ENCODE measurements at places on chromosomes 7 and 10.

- DNase-seq = no peak
These were observed 20.6 kb downstream of the RBM20 start for GRCh38 chr10:110664483-110665420.

DNA sequence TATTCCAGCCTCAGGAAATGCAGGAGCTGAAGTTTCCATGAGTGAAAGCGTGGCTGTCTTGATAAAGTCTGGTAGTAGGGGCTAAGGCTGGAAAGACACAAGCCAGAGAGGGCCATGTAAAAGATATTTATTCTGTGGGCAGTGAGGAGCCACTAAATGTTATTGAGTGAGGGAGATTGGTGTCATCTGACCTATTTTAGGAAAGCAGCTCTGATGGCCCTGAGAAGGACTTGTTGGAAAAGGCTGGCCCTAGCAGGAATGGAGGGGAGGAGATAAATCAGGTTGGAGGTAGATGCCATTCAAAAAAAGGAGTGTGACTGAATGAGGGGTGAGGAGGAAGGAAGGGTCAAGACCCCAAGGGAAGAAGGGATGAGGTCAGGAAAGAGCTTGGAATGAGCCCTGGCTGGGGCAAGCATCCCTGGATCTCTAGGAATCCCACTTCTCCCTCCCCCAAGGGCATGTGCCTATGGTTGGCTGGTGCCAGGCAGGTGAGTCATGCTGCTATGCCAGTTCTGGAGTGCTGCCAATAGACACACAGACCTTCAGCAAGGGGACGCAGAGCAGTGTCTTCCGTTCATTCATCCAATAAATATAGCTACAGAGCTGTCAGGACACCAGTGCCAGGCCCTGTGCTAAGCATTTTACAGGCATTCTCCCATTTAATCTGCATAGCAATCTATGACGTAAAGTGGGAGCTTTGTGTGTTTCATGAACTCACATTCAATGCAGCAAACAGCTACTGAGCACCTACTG is 2.0 kb downstream of the ANKRD2 start:
- no peak for DNase-seq

- no peak for DNase-seq
These were observed 22.8 kb downstream of the VPS26A start for GRCh38 chr10:69146759-69147158.

GRCh38 chr7:149599636-149600206 is 102.1 kb upstream of the ZNF746 start:
- no peak for DNase-seq

- no peak for DNase-seq
These were observed 166.8 kb upstream of the HABP2 start for GRCh38 chr10:113386005-113386404.

- DNase-seq = no peak
These were observed 11.4 kb downstream of the AKR1C3 start for GRCh38 chr10:5105626-5106025.

GRCh38 chr7:90933041-90933440 is 331.2 kb upstream of the FZD1 start:
- DNase-seq = no peak

DNA sequence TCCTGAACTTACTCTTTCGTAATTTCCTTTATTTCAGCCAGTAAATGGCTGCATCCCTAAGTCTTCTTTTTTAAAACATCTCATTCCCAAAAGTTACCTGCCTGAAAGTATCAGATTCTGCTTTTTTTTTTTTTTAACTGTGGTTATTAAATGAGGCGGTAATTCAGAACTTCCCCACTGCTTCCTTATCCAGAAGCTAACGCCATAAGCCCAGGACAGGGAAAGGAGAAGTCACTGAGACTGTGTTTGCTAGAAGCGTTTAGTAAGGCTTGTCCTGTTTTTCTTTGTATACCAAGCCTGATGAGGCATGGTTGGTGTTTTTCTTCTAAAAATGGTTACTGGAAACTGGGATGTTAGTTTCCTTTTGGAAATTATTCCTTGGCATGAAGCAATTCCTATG is 197.8 kb downstream of the CELF2 start:
- DNase-seq = no peak

- no peak for DNase-seq
These were observed 149.5 kb upstream of the SVIL start for GRCh38 chr10:29784175-29784773.

DNA sequence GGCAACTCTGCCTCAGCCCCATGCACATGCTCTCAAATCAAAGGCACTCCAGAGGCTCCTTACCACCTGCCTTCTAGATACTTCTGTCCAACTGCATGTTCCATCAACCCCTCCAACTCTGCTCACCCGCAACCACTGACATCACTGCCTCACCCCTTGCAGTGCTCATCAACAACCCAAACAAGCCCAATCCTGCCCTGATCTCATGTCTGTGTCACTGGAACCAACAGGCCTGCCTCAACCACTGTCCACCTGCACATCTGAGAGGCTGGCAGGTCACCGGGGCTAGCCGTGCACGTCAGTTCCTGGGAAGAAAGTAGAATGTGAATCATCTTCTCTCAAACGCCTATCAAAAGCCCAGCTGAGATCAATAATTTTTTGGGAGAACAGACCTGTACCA is 33.3 kb downstream of the CTBP2 start:
- no peak for DNase-seq

- DNase-seq = no peak
These were observed 31.0 kb downstream of the C7orf33 start for GRCh38 chr7:148621563-148621962.

DNA sequence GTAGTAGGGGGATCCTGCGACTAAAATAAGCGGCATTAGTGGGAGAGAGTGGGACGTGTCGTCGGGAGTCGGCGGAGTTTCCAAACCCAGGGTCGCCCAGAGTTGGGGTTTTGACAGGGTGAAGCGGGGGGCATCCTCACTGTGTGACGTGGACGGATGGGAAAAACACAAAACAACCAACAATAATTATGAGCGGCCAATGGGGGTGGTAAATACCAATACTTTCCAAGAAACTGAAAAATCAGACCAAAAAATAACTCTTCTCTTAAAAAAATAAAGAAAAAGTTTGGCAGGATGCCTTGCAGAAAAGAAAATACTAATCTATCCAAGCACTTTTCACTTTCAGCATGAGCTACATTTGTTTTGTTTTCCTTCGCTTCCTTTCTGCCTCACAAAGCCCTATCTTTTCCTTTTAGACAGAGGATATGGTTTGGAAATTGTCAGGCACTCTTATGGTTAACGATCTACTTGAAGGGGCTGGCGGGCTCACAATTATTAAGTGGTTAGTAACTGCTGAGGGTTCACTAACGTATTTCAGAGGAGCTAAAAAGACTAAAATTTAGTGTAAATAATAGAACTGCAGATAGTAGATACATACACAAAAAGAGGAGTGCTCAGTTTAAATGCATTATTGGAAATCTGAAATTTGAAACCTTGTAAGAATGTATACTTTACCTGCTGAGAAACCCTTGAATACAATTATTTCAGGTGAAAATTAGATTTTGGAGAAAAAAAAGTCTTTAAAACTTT is 802 bp upstream of the CDK6 start:
- no peak for DNase-seq

DNA sequence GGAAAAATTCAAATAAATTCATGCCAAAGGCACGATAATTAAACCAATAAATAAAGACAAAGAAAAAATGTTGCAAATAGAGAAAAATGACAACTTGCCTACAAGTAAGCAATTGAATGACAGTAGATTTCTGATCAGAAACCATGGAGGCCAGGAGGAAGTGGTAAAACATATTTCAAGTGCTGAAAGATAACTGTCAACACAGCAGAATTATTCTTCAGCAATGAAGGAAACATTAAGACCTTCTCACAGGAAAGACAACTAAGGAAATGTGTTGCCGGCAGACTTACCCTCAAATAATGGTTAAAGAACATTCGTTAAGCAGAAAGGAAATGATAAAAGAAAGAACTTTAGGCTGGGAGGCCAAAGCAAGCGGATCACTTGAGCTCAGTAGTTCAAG is 30.4 kb downstream of the RUNDC3B start:
- DNase-seq = no peak

DNA sequence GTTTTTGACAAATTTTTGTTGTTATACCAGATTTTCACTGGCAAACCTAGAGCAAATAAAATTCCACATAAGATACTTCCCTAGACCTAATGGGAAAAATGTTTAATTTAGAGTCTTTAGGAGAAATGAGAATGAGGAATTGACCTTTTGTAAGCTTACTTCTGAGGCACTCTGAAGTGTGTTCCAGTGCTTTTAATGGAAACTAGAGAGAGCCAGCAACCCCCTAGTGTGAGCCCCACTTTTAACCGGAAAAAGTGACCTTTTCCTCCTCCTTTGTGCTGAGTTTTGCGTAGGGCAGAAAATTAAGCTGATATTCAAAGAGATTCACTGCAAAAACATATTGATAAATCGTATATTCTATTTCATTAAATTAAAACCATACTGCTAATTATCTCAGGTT is 5.2 kb downstream of the IKZF1 start:
- no peak for DNase-seq

DNA sequence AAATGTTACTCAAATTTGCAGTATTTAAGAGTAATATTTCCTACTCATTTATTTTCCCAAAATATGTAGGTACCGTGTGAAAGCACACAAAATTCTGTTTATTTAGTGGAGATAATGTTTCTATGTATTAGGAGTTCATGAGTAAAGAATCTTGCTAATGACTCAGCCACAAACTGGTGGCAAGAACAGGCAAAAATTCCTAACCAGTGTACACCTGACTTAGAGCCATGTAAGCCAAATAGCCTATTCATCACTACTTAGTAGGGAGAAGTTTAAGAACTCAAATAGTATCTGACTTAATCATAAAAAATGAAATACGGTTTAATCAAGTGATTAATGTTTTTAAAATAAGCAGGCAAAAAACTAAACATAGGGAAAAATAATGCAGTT is 169.0 kb downstream of the SRPK2 start:
- DNase-seq = no peak

- peak; percentile 37 for DNase-seq
These were observed 3.3 kb downstream of the HILPDA start for GRCh38 chr7:128458956-128459355.

DNA sequence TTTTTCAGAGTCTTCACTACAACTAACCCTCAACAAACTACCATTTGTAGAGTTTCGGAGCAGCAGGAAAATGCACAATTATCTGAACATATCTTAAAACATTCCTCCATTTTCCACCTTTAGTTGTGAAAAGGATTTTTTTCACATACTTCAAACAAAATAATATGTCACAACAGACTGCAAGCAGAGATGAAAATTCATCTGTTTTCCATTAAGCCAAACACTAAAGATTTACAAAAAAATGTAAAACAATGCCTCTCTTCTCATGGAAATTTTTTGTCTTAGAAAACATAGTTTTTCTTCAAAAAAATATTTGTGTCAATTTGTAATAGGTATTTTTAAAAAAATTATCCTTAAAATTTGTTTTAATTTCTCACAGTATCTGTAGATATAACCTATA is 98.9 kb downstream of the ARHGAP12 start:
- no peak for DNase-seq

DNA sequence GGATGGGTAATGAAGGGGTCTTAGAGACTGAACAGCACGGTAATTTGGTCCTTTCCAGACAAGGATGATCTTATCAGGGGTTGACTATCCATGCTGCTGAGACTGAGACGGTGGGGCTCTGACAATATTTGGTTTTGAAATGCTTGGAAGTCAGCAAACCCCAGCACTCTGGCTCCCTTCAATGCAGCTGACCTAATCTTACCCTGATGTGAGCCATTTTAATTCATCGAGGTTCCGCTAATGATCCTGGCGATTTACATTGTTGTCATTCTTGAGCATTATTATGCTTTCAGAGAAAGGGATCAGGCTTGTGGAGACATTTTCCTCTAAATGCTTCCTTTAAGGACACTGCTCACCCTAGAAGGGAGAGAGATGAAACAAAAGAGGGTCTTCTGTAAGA is 114.6 kb upstream of the BMPER start:
- no peak for DNase-seq

- DNase-seq = no peak
These were observed 45.0 kb upstream of the PPP1R3C start for GRCh38 chr10:91677911-91678310.

GRCh38 chr10:2202401-2202800 is 465.1 kb upstream of the ADARB2 start:
- DNase-seq = no peak

GRCh38 chr10:100987685-100988049 is 324 bp downstream of the TWNK start:
- DNase-seq = no peak

DNA sequence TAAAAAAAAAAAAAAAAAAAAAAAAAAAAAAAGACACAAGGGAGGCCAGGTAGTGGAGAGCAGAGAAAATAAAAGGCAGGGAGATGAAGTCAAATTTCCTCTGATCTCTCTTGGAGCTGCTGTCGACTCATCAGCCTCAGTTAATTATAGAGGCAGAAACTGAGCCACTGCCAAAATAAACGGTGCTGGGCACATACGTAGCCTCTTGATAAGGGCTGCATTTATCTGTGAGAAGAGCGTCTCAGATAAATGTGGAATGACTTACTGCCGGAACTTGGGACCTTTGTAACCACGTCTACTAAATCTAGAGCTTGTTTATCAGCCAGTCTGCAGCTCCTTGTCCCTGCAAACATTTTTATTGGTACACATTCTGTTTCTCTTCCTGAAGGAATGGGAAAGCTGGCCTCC is 162.3 kb downstream of the BAMBI start:
- DNase-seq = no peak

DNA sequence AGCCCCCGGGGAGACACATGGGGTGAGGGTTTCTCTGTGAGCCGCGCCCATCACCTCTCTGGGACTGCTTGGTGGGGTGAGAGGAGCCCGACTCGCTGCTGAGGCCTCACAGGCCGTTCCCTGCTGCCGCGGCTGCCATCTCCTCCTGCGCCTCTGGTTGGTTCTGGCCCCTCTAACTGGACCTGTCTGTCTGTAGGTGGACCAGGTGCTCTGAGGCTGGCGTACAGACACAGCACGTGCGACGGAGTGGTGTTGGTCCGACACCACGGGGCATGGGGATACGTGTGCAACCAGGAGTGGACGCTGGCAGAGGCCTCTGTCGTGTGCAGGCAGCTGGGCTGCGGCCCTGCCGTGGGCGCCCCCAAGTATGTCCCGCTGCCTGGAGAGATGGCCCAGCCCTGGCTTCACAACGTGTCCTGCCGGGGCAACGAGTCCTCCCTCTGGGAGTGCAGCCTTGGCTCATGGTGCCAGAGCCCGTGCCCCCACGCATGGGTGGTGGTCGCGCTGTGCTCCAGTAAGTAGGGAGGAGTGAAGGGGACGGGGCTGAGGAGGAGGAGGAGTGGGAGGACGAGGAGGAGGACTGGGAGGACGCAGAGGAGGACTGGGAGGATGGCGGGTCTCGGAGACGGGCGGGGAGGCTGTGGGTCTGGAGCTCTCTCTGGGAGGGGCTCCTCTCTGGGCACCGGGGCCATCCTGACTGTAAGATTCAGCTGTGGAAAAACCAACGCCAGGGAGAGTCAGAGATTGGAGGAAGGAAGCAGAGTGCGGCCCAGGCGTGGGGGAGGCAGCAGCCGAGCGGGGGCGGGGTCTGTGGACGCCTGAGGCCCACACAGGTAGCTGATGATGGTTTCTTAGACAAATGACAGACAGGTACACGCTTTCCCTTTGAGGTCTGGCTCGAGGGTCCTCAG is 2.6 kb downstream of the SCART1 start:
- no peak for DNase-seq

- DNase-seq = no peak
These were observed 85.0 kb downstream of the PLPP4 start for GRCh38 chr10:120541984-120542383.

- DNase-seq = no peak
These were observed 51.3 kb downstream of the TSPAN12 start for GRCh38 chr7:120806669-120807068.

- DNase-seq = no peak
These were observed 77.0 kb upstream of the EEPD1 start for GRCh38 chr7:36076074-36076473.

- no peak for DNase-seq
These were observed 52.3 kb upstream of the CYP2C18 start for GRCh38 chr10:94631077-94631875.

Measured in stimulated activated naive B cell treated with anti-CD40 and anti-IgM and Interleukin-4, amounts not matched to agents 10 μg/mL and 1 μg/mL and 100 μg/mL, for 72 hours (primary cell).